Thoracic aorta (tissue), 2 donors: ENCODE measurements at places on chromosomes 5 and 9.

DNA sequence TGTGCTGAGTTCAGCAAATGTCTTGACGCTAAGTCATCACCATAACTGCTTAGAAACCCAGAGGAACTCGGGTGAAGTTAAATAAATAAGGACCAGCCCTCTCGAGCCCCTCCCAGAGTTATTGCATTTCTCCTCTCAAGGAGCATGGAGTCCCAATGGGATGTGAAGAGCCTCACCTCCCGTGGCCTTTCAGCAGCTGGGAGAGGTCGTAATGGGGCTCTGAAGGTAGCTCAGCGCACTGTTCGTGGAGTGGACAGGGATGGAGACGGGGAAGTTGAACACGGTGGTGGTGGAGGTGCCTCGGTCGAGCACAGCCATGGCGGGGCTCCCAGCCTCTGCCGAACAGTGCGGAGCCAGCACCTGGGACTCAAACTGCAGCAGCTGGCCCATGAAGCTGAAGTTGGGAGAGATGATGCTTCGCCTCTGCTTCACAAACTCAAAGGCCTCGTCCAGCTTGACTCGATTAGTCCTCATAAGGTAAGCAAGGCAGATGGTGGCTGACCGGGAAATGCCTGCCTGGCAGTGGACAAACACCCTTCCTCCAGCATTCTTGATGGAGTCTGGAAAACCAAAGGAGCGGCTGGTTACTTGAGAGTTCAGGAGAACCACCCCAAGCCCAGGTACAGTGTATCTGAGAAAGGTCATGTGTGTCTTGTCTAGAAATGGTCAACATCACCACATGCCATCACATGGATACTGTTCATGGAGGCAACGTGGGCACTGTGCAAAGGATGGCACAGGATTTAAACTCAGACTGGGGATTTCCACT is 2.2 kb downstream of the DUSP1 start:
- DNase-seq, result no peak

DNA sequence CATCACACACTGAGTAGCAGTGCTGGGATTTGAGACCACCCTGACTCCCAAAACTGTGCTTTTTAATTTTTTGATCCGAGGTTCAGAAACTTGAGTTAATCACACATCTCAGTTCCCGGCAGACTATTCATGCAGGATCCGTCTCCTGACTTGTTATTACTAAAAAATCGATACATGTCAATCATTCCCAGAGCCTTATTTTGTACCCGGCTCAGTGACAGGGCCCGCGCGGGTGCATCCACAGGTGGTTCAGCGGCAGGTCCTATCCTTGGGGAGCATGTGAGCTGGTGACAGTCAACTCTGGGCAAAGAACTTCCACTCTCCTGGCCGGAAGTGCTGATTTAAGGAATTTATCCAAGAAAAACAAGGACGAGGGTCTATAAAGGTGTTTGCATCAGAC is 95.9 kb upstream of the MVB12B start:
- no peak for DNase-seq

- no peak for DNase-seq
Observed at GRCh38 chr9:107489144-107489673, 360 bp downstream of the KLF4 start.

DNA sequence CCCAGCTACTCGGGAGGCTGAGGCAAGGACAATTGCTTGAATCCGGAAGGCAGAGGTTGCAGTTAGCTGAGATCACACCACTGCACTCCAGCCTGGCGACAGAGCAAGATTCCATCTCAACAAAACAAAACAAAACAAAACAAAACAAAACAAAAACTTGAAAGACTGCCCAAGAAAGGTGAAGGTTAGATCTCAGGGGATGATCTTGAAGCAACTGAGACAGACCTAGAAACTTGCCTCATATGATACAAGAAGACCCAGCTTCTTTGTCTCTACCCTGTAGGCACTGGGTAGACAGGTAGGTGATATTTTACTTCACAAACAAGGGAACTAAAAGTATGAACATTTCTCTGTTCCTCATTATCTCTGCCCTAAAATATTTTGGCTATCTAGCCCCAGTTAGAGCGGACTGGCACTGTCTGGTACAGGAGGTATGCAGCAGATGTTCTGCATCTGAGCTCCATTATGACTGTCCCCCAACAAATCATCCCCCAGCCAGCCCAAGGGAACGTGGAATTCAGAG is 26.3 kb upstream of the SHOC1 start:
- no peak for DNase-seq
